ENCODE measurements at places on chromosomes 4 and X. TPM values are rescaled to one million over a fixed set of nuclear protein-coding genes. Genes with fewer than 3 reads are reported as not detected.

The CTPS2 gene
- 10.6 TPM for polyA plus RNA-seq

The FAM184B gene
- 0.17 TPM for polyA plus RNA-seq

The CYBB gene
- 37.2 TPM for polyA plus RNA-seq

The HTR2C gene
- polyA plus RNA-seq = not detected

The SPANXC gene
- not detected for polyA plus RNA-seq

The TRPC3 gene
- polyA plus RNA-seq = 0.40 TPM

The ANXA10 gene
- polyA plus RNA-seq = 0.08 TPM

The PCDH7 gene
- 6.3 TPM for polyA plus RNA-seq

The CDX4 gene
- polyA plus RNA-seq = not detected

The MEPE gene
- not detected for polyA plus RNA-seq

The PWWP3B gene
- polyA plus RNA-seq = 106 TPM

The CEP135 gene
- polyA plus RNA-seq = 4.5 TPM

The RAI2 gene
- polyA plus RNA-seq = 52.8 TPM

Data from ovary (tissue), 10 donors.